ENCODE measurements at places on chromosomes 11 and 22.

DNA sequence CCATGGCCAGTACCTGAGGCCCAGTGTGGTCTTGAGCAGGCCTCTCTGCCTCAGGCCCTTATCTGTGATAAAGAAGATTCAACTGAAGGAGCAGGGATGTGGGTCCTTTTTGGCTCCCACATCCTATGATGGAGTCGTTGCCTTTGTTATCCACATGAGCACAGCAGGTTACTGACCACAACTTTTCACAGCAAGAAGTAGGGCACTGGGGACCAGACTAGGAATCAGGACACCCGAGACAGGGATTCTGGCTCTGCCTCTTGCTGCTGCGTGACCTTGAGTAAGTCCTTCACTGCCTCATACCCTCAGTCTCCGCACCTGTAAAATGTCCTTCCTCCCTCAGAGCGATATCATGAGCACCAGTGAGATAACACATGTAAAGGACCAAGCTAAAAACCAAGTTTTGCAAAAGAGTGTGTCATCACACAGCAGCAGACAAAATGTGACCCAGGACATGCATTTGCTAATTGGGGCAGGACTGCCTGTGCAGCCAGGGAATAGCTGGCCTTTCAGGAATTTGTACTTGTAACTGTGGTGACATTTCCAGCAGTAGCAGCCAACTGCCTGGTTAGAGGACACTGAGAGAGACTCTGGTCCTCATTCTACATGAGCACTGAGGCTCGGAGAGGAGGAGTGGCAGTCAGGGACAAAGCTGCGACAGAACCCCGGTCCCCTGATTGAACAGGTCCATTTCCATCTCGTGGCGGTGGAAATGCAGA is 13.2 kb upstream of the SMIM35 start:
- DNase-seq: no peak

- no peak for DNase-seq
These were observed 66.2 kb upstream of the NECTIN1 start for GRCh38 chr11:119795231-119795630.

GRCh38 chr22:30731658-30732057 is 37.0 kb downstream of the OSBP2 start:
- no peak for DNase-seq

- DNase-seq: peak; percentile 98
These were observed 41.0 kb upstream of the CD5 start for GRCh38 chr11:61061081-61061826.

DNA sequence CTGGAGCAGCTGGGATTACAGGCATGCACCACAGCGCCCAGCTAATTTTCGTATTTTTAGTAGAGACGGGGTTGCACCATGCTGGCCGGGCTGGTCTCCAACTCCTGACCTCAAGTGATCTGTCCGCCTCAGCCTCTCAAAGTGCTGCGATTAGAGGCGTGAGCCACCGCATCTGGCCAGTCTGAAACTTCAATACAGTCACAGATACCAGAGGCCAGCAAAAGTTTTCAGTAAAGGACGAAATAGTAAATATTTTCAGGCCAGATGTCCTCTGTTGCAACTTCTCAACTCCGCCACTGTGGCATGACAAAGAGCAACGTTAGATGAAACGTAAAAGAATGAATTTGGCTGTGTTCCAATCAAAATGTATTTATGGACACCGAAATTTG is 403.6 kb downstream of the MN1 start:
- no peak for DNase-seq

DNA sequence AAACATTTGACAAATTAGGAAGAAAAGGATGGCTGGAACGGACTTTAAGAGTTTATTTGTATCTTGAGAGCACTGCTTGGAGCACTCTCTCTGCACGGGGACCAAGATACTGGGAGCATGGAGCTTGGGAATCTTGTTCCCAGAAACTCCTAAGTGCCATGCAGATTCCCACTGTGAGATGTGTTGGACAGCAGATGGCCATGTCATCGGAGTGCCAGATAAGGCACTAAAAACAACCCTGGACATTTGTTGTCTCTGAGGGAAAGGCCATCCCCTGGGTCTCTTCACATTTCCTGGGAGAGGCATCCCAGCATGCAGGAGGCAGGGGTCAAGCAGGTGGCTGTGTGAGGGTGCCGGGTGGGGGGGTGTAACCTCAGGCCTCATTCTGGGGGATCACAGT is 2.9 kb downstream of the KIRREL3 start:
- DNase-seq: no peak

DNA sequence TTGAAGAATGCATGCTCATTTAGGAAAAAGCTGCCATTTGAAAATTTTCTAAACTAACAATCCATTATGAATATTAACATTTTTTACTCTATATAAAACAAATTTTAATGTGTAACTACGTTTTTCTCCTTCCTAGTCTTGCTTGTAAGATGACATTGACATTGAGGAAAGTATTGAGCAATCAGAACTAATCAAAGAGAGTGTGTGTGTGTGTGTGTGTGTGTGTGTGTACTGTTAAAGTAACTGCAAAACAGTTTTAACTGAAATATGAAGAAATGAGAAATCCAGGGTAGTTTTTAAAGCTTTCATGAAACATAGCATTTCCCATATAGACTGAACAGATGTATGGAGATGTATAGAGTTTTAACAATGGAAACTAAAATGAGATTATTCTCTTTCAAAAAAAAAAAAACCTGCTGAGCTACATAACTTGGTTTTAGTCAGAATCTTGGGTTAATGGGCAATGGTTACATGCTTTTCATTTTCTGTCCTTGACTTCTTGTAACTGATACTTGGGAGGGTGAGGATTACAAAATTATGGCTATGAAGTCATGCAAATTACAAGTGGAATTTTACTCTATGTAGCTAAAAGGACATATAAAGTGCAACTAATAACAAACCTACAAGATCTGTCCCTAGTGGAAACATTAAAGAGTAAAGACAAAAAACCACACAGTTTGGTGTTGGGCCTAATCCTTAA is 2.0 kb downstream of the PDGFD start:
- no peak for DNase-seq

GRCh38 chr11:57100638-57101331 is 81.0 kb upstream of the LRRC55 start:
- DNase-seq: no peak

- DNase-seq: no peak
These were observed 9.9 kb upstream of the TMPRSS5 start for GRCh38 chr11:113715882-113716625.

DNA sequence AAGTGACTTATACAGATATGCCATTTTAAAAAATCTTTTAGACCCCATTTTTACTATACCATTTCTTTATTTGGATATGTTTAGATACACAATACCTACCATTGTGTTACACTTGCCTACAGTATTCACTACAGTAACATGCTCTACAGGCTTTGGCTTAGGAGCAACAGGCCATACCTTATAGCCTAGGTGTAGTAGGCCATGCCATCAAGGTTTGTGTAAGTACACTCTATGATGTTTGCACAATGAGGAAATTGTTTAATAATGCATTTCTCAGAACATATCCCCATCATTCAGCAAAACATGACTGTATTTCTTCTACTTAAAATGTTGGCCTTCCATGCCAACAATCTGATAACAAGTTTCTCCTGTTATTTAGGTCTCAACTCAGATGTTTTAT is 1559.5 kb upstream of the TENM4 start:
- DNase-seq: no peak

DNA sequence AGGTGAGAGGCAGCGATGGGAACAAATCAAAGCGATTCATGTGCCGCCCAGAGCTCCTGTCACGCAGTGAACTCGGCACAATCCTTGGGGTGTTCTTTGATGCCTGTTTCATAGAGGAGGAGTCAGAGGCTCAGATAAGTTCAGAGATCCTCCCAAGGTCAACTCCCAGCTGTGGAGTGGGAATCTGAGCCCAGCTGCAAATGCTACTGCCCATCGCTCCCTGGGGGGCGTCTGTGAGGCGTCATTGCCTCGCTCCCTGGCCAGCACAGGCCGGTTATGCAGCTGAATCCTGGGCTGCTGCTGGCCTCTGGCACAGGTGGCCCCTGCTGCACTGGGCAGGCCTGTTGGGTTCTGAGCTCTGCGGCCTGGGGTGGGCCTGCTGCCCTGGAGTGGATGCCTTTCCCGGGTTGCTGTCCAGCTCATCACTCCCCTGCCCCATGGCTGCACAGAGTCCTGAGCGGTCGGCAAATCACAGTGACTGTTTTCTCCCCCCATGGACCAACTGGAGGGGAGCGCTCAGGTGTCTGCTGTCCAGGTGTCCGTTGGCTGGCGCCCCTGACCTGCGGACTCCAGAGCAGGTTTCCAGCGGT is 36.3 kb upstream of the SHISAL1 start:
- DNase-seq: no peak

DNA sequence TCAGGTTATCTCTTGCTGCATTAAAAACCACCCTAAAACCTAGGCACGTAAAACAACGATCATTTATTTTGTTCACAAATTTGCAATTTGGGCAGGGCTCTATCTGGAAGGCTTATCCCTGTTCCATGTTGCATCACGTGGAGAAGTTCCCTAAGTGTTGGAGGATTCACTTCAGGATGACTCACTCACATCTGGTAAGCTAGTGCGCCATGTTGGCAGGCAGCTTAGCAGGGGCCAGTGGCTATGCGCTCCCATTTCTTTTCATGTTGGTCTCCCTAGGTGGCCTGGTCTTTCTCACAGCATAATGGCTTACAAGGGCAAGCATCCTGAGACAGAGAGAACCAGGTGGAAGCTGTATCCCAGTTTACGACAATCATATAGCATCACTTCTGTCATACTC is 226.8 kb downstream of the BLID start:
- no peak for DNase-seq

DNA sequence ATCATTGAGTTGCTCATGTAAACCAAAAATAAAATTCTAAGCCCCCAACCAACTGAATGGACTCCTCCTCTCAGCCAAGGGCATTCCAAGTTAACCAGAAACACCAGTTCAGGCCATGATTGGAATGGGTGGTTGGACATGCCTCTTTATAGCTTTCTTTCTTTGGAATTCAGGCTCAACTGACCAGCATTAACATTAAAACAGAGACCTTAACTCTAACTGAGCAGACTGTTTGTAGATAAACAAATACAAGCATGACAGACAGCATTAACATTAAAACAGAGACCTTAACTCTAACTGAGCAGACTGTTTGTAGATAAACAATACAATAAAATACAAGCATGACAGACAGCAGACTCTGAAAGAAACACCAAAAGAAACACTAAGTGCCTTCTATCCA is 278.2 kb downstream of the DLG2 start:
- DNase-seq: no peak

DNA sequence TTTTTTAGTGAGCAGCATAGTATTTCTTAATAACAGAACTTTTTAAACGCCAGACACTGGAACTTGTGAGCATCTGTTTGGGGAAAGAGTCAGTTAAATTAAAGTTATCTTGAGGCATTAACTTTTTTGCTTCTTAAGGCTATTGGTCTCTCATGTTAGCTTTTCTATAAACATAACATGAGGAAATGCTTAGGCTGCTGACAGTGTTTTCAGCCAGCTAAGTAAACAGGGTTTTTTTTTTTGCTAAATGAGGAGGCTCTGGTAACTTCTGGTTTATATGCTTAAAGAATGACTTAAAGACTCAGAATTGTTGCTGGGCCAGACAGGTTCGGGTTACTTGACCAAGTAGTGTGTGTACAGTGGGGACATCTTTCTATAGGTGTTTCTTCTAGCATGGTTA is 95.8 kb upstream of the ALKBH3 start:
- DNase-seq: no peak

- peak; percentile 54 for DNase-seq
These were observed 30.5 kb downstream of the WNT11 start for GRCh38 chr11:76175783-76176182.

- DNase-seq: no peak
These were observed 326.3 kb downstream of the ETS1 start for GRCh38 chr11:128261011-128261421.

GRCh38 chr11:6544921-6545850 is 48.1 kb downstream of the DNHD1 start:
- no peak for DNase-seq

- DNase-seq: no peak
These were observed 13.1 kb upstream of the EXPH5 start for GRCh38 chr11:108606495-108607160.

DNA sequence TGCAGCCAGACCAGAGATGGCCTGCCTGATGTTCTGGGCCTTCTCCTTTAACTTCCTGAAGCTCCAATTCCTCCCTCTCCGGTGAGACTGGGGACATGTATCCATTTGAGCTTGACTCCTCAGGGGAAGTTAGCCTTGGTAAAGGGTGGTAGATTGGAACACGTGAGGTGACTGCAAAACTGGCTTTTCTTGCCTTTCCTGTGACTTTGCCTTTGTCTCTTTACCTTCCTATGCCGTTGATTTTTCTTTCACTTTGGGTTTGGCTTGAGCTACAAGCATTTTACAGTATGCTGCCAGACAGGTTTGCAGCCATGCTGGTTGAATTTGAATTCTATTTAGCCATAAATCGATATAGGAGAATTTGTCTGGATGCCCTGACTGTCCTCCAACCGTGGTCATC is 16.8 kb upstream of the GLYATL1 start:
- DNase-seq: no peak

DNA sequence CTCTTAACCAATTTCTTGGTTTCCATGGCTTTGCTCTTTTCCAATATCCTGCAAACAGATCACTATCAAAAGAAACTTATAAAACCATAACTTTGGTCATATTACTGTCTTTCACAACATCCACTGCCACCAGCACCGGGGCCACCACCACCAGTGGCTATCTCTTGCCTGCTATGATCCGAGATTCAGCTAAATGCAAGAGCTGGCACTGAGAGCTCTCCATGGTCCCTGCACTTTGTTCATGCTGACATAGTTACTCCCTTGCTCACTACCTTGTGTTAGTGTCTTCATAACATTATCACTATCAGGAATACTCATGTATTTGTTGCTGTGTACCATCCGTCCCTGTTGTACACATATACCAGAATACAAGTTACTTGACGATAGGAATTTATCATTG is 299.0 kb downstream of the ETS1 start:
- no peak for DNase-seq

DNA sequence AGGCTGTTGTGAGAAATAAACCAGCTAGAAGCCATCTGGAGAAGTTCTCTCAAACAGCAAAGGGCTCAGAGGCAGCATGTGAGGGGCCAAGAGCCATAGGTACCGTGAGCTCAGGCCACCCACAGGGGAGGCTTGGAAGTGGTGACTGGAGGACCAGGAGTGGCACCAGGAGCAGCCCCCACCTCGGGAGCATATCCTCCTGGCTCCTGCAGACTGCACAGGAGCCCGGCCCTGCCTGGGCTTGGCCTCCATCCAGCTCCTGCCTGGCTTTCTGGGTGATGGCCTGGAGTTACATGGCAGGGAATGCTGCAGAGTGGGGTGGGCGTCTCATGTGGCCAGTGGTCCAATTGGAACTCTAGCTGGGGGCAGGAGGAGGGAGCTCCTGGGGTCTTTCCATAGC is 4.2 kb upstream of the MPPED1 start:
- no peak for DNase-seq

- DNase-seq: no peak
These were observed 994 bp downstream of the PPP6R3 start for GRCh38 chr11:68461575-68461917.

GRCh38 chr22:19590696-19591095 is 66.5 kb upstream of the CLDN5 start:
- no peak for DNase-seq

- DNase-seq: no peak
These were observed 15.6 kb downstream of the GDPD5 start for GRCh38 chr11:75510004-75510722.

- no peak for DNase-seq
These were observed 727 bp upstream of the CSDC2 start for GRCh38 chr22:41560095-41560471.

GRCh38 chr11:86459682-86460460 is 85.2 kb downstream of the CCDC81 start:
- DNase-seq: no peak

Data from RPMI8226 (cell line).